ENCODE measurements at places on chromosomes 2 and 18.

GRCh38 chr2:16319551-16320121, 346.0 kb downstream of the CYRIA start:
- no peak for DNase-seq

DNA sequence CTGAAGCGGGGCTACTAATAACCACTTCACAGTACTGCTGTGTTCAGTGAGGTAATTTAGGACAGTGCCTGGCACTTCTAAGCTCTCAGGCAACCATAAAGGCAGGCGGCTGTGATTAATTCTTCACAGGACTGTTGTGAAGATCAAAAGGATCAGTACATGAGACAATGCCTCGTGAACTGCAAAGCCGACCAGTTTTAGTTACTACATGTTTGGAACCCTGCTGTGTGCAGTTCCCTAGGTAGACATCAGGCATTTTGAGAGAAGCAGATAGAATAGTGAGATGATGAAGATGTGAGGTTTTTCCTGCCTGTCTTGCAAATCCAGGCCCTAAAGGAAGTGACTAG, 19.1 kb downstream of the EFHD1 start:
- DNase-seq: no peak

DNA sequence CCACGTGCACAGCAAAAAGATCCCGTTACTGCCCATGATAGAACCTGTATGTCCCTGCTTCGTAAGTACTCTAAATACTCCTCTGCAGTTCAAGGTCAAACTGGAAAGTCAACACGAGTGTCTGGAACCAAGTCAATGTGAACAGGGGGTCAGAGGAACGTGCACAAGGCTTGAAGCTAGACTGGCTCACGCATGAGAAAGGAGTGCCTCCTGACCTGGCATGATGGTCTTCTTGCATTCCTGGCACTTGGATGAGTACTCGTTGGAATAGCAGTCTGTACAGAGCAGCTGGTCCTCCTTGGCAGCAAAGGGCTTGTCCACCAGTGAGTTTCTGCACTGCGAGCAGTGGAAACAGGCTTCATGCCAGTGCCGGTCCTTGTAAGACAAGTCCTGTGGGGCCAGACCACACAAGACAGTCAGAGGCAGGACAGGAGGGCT, 25.5 kb downstream of the FHL2 start:
- DNase-seq: no peak

DNA sequence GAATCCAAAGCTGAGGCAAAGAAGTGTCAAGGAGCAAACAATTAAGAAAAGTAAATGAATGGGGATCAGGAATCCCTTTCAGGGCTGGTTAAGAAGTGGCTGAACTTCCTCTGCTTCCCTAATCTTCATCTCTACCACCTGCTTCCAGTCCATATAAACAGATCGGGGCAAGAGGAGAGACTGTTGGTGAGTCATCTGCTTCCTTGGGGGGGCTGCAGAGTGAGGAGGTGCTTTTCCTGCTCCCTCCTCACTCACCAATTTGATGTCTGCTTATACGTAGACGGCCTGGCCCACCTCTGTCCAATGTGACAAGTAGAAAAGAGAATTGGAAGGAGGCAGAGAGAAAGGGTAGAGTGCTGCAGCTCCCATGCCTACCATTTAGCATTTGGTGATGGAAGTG, 68.4 kb downstream of the NAB1 start:
- DNase-seq: peak; percentile 39

DNA sequence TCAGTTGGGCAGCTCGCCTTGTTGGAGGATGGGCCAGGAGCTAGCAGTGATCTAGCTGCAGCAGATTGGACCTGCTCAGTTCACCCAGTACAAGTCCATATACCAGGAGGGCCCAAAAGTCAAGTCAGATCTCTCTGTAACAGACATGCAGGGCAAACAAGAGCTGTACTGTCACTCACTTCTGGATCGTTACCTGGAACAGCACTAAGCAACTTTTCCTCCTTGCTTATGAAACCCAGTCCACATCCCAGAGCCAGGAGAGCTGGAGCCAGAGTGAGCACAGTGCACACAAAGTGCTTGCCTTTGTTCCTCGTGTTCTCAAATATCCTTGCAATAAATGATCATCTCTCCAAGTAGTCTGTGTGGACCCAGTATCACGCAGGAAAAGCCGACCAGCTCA, 244.1 kb upstream of the FOSL2 start:
- no peak for DNase-seq

DNA sequence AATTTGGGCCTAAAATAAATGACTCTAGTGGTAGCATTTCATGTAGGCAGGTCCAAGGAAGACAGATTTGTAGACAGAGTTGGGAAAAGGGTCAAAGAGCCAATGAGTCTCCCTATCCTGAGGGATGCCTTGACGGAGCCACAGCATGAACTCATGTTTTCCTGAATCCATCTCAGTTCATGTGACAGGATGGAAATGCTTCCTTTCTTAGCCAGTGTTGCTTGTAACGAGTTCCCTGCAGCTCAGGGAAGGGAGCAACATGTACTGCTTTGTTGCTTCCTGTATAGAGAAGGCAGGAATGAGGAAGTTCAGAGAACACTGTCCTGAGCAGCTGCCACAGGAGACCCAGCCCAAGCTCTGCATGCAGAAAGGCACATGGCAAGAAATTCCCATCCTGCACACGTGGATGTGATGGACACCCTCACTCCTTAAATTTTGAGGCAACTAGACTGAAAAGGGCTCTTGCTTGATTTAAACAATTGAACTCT, 27.9 kb downstream of the TMEM17 start:
- no peak for DNase-seq

- DNase-seq: no peak
Observed at GRCh38 chr2:73307720-73308119, 14.4 kb upstream of the EGR4 start.

- DNase-seq: no peak
Observed at GRCh38 chr2:170301626-170302025, 123.7 kb downstream of the MYO3B start.

DNA sequence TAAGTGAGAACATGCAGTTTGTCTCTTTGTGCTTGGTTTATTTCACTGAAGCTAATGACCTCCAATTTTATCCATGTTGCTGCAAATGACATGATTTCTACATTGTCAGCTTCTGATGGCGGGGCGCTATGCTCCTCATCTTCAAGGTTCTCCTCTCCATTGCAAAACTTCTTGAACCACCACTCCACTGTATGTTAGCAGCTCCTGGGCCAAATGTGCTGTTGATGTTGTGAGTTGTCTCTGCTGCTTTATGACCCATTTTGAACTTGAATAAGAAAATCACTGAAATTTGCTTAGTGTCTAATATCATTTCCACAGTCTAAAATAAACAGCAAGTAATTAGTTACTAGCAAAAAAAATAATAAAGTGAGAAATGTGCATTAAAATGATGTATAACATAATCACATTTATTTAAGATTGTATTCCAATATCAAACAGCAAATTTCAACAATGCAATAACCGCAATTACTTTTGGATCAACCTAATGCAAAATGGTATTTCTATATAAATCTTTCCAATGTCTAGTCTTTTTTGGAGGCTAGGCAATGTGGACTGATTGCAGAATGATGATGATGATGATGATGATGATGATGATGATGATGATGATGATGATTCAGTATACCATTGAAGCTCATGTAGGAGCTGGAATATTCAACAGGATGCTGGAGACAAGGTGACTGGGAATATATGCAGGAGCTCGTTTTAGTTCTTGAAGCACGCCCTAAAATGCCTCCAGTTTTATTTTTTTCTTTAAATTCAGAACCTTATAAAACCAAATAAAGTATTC, 304.9 kb upstream of the KYNU start:
- DNase-seq: no peak

GRCh38 chr18:76495006-76495370, at the start of gene ZNF516:
TSS of gene ZNF516 (minus strand) at chr18:76495242. CDS start at chr18:76443054, 52,188 bp downstream.
- no peak for DNase-seq

GRCh38 chr2:141058556-141058955, 1072.3 kb downstream of the LRP1B start:
- DNase-seq: no peak

DNA sequence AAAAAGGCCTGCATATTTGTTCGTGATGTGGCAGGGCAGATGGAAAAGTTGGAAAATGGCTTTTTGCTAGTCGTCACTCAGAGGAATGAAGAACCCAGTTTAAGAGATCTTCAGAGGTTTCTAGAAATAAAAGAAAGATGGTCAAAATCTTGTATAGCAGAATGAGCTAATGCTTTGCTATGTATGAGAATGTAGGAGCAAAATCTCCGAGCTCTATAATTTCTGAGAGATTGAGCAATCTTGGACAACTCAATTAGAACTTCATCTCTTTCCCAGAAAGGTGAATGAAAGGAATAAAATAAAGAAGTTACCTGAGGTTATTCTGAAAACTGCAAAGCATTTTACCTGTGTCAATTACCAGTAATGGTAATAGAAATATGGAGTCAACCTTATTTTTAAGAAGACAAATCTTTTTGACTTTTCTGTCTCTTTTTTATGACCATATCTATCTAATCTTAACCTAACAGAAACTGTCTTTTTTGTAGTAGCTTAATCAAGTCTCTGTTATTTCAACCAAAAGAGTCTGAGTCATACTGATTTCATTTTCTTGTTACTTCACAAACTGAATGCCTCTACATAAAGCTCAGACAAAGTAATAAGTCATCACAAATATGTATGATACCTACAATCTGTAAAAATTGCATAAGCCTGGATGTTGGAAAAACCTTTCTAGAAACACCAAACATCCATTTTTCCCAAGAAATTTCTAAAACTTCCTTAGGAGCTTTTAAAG, 32.5 kb downstream of the CCDC68 start:
- no peak for DNase-seq

DNA sequence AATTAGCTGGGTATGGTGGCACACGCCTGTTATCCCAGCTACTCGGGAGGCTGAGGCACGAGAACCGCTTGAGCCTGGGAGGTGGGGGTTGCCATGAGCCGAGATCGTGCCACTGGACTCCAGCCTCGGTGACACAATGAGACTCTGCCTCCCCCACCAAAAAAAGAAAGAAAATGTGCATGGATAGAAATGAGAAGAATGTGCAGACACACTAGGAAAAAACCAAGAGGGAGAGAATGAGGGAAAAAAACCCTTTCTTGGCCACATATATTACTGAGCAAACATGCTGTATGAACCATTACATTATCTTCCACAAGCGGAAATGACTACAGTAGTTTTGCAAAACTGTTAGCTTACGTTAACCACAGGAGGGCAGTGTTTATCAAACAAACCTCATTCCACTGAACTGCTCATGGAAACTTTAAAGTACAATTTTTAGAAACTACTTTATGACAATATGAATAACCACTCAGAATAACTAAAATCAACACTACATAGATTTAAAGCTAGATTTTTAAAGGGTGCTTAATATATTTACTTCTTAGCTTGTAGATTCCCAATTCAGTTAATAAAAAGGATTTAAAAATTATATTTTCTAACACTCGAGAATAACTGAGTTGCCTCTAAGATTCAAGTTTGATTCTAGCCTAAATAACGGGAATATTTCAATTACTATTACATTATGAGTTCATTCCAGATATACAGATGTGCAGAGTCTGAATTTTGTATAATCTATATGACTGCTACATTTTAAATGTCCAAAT, 26.4 kb downstream of the ASXL2 start:
- peak; percentile 20 for DNase-seq

DNA sequence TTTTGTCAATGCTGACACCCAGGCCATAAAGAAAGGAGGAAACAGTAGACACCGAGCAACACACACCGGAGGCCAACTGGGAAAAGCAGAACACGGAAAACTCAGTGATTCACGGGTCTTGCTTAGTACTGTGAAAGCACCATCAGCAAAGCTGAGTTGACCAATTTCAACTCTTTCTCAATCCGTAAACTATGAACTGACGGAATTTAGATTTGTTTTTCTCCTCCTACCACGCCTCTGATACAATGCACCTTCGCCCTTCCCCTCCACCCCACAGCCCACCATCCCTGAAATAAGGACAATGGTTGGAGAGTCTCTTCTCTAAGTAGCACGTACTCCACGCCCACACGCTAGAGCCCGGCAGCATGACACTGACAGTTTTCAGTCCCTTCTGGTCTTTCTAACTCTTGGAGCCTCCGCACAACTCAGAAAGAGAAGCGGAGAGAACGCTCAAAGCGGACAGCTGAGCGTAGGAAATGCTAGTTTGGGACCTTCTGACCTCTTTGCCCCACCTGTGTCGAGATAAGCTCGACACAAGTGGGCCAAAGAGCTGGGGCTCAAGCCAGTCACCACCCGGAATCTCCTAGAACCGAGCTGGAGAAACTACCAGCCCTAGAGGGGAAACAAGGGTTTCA, 669 bp downstream of the LNPK start:
- DNase-seq: no peak

- no peak for DNase-seq
Observed at GRCh38 chr18:36298126-36298741, 721 bp downstream of the FHOD3 start.

DNA sequence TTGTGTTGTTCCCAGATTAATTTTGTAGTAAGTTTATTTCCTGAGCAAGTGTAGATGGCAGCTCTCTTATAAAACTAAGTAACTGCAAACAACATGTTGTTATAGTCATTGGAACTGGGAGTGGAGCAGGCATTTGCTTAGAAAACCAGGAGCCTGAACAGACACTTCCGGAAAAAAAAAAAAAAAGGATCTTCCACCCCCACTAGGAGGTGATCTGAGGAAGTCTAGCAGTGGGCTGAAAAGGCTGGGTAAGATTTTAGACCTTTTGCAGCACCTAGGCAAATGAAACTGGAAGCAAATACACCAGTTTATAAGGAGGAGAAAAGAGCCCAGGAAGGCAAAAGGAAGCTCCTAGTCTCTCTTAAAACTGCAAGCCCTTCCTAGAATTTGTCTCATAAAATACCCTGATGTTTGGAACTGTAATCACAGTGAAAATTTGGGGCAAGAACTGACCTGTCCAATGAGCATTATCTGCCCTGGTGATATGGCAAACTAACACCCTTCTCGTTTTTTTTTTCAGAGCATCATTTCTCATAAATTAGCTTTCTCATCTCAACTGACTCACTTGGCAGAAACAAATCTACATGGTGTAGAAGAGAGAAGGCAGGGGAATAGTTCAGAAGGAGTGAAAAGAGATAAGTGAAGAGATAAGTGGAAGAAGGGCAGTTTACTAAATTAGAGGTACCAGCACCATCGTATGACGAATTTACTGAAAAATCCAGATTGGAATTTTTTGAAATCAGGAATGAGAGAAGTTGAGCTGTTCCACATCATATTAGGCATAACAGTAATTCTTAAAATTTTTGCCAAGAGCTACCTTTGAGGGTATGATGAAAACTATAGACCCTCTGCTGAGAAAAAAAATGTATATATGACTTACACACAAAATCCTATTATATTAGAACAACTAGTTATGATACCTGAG, 4.2 kb upstream of the CCNYL1 start:
- no peak for DNase-seq

DNA sequence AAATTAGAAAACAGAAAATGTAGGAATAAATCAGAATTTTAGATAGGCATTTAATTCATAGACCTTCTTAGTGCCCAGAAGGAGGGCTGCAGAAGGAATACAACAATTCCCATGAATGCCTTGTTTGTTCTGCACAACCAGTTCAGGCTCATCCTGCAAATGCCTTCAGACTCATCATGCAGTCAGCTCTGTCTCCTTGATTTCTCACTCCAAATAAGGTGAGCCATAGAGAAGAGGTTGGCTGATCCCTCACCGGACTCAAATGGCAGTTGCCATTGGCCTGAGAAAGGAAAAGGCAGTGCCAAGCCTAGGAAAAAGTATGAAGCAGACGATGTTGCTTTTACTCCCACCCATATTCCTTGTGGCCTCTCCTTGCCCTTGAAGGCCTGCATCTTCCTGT, 50.3 kb downstream of the DSC3 start:
- DNase-seq: no peak
